ENCODE measurements at places on chromosomes 3 and 15.

- DNase-seq = no peak
Observed at GRCh38 chr3:4835616-4836043, 143.6 kb upstream of the BHLHE40 start.

DNA sequence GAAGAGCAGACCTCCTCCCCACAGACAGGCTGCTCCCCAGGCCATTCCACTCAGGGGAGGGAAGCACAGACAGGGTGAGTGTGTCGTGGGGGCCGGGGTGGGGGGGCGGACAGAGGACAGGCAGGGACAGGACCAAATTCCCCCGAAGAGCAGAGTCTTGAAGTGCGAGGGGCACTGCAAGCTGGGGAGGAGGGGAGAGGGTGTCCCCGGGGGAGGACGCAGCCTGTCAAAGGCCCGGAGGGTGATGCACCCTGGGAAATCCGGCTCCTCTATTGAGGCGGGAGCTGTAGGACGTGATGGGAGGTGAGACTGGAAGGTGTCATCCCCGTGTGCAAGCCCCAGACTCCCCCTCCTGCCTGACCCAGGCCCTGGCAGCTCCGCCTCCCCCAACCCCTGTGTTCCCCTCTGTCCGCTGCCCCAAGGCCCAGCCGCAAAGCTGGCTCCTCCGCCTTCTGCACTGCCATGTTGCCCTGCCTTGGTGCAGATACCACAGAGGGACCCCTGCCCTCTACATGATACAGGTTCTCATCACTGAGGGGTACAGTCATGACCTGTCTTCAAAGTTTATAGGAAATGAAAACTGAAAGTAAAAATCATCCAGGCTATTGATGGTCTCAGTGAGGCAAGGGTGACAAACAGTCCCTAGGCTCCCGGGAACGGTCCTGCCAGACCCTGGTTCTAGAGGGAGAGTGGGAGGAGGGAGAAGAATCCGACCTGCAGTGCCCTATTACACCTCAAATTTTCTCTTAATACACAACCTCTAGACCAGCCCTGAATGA is 76.3 kb upstream of the IQSEC1 start:
- peak; percentile 48 for DNase-seq

GRCh38 chr3:131178710-131179375 is 152.2 kb downstream of the NEK11 start:
- no peak for DNase-seq

GRCh38 chr3:112133626-112134334 is 732 bp upstream of the GCSAM start:
- no peak for DNase-seq

GRCh38 chr15:79598639-79599038 is 166.5 kb downstream of the MINAR1 start:
- no peak for DNase-seq

Measured in left forelimb (tissue), 1 donor.